ENCODE measurements at places on chromosomes 5 and 9. TPM values are rescaled to one million over a fixed set of nuclear protein-coding genes. Genes with fewer than 3 reads are reported as not detected.

LCN9 gene
- not detected for total RNA-seq

PLPP7 gene
- total RNA-seq, result 0.08 TPM

ANKRD34B gene
- 0.18 TPM for total RNA-seq

GZMA gene
- not detected for total RNA-seq

SH2D3C gene
- 0.06 TPM for total RNA-seq

TAS2R1 gene
- total RNA-seq, result not detected

OR1Q1 gene
- not detected for total RNA-seq

IFNA2 gene
- total RNA-seq, result not detected

IL6ST gene
- total RNA-seq, result 49.5 TPM

C9orf153 gene
- total RNA-seq, result 0.46 TPM
